Stimulated activated CD8-positive, alpha-beta memory T cell treated with anti-CD3 and anti-CD28 coated beads, Interleukin-15, amount 100 ng/mL, for 24 hours (primary cell): ENCODE measurements at places on chromosomes 7 and 10.

DNA sequence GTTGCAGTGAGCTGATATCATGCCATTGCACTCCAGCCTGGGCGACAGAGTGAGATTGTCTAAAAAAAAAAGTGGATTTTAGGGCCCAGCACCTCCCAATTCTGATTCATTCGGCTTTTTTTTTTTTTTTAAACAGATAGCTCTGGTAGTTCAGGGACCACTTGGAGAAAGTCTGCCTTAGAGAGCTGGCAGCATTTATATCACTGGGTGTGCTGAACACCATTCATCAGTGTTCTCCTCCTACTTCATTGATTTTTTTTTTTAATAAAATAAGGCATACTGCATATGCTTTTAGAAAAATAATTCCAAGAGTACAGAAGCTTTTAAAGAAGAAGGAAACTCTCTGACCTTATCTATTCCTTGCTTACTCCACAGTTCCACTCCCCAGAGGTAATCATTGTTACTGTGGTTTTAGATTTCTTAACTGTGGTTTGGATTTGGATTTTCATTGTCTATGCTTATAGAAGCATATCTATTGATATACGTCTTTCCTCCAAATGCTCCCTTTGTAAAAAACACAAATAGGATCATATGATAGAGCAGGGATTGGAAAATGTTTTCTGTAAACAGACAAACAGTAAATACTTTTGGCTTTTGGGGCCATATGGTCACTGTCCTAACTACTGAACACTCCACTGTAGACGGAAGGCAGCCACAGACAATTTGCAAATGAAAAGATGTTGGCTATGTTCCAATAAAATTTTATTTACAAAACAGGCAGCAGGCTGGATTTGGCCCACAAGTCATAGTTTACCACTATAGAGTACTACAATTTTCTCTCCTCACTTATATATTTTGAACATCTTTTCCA, 21.1 kb upstream of the SAR1A start:
- no peak for DNase-seq

DNA sequence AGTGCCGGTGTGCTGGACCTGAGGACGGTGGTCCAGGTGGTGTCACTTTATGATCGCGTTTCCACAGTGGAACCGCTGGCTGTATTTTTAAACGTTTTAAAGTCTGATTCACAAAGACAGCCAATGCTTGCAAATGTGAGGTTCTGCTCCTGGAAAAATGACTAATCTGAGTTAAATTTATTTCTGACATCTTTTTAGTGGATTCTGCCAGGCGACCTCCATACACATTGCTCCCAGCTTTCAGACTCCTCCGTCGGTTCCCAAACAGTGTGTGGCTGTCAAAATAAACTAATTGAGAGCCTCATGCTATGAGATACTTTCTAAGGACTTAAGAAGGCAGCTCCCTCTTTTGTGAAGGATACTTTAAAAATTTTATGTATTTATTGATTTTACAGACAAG, 12.7 kb upstream of the TTYH3 start:
- no peak for DNase-seq

- DNase-seq = no peak
Observed at GRCh38 chr10:58868736-58869435, 307.6 kb upstream of the PHYHIPL start.

- DNase-seq = no peak
Observed at GRCh38 chr10:7119325-7120015, 291.4 kb downstream of the SFMBT2 start.

GRCh38 chr7:42493436-42494198, 256.6 kb upstream of the GLI3 start:
- DNase-seq = no peak

DNA sequence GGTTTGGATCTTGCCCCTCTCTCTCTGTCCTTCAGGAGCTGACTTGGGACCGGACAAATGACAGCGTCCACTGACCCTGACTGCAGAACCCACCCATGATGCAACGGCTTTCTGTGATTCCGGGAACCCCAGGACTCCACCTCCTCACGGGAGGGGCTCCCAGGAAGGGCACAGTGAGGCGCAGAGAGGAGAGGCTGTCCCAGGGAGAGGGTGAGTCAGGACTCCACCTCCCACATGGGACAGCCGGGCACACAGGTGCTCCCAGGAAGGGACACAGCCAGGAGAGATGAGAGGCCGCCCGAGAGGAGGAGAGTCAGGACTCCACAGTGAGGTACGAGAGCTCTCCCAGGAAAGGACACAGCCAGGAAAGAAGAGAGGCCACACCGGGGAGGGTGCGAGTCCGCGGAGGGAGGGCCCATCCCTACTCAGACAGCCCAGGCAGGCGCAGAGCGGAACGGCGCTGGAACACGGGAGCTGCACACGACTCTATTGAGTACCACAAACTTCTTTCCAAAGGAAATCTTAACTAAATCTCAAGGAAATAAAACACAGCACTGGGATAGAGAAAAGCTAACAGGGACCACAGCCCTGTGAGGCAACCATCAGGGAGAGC, 162.5 kb downstream of the MAD1L1 start:
- no peak for DNase-seq

GRCh38 chr10:11245510-11245909, 227.8 kb downstream of the CELF2 start:
- DNase-seq = no peak

GRCh38 chr10:4083509-4084003, 298.5 kb upstream of the KLF6 start:
- DNase-seq = no peak

- no peak for DNase-seq
Observed at GRCh38 chr10:110775020-110775375, 96.7 kb upstream of the PDCD4 start.

- no peak for DNase-seq
Observed at GRCh38 chr7:23523486-23524075, 8.2 kb downstream of the TRA2A start.

DNA sequence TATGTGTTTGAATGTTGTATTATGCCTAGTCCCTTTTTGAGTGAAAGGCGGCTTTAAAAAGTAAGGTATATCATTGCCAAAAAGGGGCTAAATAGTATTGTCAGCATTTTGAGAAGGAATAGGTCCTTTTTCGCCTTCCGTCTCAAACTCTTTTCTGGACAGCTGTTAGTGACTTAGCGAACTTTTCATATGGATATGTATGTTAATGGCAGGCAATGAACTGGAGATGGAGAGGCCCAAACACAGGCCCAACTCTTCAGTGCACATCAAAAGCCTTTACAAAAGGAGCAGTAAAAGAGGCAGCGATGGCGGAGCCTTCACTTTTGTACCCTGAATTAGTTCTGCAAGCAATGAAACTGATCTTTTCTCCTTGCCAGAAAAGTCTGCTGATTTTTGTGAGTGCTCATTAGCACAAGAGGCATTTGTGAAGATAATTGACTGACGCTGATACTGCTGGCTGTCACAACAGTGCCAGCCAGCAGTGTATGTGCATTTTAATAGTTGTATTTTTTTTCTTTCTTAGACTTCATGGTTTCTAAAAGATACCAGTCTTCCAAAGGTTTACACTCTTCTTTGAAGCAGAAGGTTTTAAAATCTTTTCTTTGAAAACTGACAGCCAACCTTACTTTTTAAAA, 243.7 kb upstream of the SP8 start:
- DNase-seq = no peak

DNA sequence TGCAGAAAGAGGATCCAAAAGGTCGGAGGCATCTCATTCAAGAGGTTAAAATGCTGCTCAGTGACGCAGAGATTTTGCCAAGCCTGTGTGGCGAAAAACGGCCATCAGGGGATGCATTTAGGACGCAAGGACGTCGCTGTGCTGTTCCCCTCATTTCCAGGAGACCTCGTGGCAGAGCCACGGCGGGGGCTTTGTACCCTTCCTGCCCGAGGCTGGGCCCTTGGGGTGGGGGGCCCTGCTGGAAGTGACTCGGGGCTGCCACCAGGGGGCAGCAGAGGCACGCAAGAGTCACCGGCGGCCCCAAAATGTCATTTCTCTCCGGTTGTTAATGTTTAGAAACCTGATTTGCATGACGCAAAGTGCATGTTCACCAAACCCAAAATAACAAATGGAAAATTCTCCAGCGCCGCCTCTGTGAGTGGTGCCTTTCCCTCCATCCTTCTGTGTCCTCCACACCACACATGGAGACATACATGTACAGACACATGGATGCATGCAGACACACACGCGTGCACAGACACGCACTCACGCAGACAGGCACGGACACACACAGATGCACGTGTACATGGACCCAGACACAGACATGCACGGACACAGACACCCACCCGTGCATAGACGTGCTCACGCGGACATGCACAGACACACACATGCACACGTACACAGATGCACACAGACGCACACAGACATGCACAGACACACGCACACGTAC, 51.0 kb upstream of the NKX6-2 start:
- peak; percentile 29 for DNase-seq

- no peak for DNase-seq
Observed at GRCh38 chr7:109983618-109984017, 1107.3 kb upstream of the LRRN3 start.

- no peak for DNase-seq
Observed at GRCh38 chr7:155368894-155369600, 71.4 kb downstream of the INSIG1 start.

- no peak for DNase-seq
Observed at GRCh38 chr7:19963695-19964094, 190.3 kb upstream of the TMEM196 start.

DNA sequence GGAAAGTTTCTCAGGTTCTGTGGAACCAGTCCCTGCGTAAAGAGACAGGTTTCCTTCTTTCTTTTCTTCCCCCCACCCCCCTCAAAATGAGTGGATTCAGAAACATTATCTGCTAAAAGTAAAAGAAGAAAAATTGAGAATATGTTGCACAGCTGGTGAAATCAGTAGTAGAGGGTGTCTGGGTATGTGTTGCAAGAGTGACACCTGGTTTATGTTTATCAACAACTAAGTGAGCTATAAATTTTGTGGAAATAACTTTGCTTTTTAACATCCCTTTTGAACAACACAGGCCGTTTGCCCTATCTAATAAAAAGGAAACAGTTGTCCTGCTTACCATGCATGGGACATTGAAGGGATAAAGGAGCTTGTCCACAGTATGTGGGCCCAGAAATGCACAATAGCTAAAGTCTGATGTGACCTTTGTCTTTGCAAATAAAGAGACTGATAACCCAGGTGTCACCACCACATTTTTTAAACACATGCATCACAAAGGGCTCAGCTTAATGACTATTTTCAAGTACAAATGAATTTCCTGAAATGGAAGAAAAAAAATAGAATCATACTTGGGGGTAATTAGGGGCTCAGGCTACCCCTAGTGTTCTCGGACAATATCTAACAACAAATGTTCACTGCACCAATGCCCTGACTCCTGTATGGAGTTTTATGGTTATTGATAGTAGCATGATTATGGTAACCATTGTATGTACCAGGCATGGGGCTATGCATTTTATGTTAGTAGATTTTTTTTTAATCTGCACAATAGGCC, 221.7 kb upstream of the TCF7L2 start:
- DNase-seq = no peak

DNA sequence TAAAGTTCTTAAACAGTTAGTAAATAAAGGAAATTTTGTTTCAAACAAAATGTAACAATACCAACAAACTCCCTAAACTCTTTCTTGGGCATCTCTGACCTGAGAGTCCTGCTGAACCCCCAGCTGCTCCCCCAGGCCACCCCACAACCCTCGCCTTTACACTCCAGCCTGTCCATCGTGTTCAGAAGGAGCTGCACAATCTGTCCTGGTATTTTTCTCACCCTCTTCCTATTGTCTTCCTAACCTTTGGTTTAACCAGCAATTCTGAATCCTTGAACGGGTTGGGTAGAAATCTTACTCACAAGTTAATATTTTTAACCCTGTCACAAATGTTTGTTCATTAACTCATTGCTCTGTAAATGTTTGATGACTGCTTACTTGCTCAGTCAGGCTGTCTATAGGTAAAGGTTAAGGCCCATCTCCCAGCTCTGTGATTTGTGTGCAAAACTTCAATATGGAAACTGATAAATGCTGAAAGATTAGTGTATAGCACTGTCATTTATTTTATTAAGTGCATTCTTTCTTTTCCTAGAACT, 16.8 kb downstream of the SFRP4 start:
- no peak for DNase-seq

- DNase-seq = no peak
Observed at GRCh38 chr10:63657761-63658160, 136.6 kb downstream of the REEP3 start.

DNA sequence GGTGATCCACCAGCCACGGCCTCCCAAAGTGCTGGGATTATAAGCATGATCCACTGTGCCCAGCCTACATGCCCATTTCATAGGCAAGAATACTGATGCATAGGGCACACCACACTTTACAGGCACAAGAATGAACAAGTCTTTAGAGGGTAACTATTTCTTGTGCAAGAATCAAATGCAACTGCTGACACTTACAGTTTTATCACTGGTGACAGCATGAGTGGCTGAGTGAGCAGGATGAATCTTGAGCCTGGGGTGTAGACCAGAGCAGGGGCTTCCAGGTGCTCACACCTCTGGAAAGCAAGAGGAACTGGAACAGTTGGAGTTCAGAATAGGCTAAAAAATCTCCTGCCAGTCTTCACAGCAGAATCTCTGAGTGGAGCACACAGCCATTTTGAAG, 287.5 kb downstream of the KCNMA1 start:
- no peak for DNase-seq
